ENCODE measurements at places on chromosomes 5 and 9. TPM values are rescaled to one million over a fixed set of nuclear protein-coding genes. Genes with fewer than 3 reads are reported as not detected.

- H3K4me3 ChIP-seq, result no peak overlapping the region
- no peaks in the 10 kb centered on the region for H3K36me3 ChIP-seq
- peaks cover 21% of the 10 kb centered on the region for H3K4me1 ChIP-seq
Measured at GRCh38 chr5:137073189-137073588, 425.9 kb downstream of the SPOCK1 start.

- no peak overlapping the region for H3K27ac ChIP-seq
- H3K4me3 ChIP-seq, result no peak overlapping the region
- peaks cover 10% of the 10 kb centered on the region for H3K27me3 ChIP-seq
- no peak for DNase-seq
Measured at GRCh38 chr5:179533907-179534306, 16.4 kb upstream of the RUFY1 start.

DNA sequence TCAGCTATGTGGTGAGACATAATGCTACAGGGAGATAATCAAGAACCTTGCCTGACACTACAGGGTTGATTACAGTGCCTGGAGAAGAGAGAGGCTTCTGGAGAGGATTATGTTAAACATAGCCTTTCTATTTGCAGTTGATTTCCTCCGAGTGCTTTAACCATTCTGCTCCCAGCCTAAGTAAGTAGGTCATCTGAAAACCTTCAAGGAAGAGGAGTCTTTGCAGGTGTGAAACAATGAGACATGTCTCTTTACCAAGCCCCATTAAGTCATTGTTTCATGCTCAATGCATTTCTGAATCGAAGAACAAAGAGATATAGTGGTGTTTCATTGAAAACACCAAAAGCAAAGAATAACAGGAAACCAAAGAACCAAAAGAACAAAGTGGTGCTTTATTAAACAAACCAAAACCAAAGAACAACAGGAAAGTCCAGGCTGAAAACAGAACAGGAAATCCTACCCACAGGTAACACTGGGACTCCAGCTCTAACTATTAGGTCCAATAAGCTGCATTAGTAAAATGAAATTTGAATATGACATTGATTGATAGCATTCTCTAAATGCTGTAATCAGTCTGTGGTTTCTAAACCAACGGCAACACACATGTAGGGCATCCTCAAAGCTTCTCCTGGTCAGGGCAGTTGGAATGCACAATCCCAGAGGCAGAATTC, 113.3 kb upstream of the SPATA31D4 start:
- no peak for DNase-seq
- H3K27ac ChIP-seq, result peak overlapping the region; percentile 17
- H3K4me1 ChIP-seq, result no peaks in the 10 kb centered on the region
- no peaks in the 10 kb centered on the region for H3K36me3 ChIP-seq
- peaks cover 4% of the 10 kb centered on the region for H3K27me3 ChIP-seq

Gene MCC
- 26.5 TPM for total RNA-seq
